ENCODE measurements at places on chromosomes 1 and 21.

GRCh38 chr1:168972225-168972624 is 134.3 kb upstream of the ATP1B1 start:
- DNase-seq, result no peak

DNA sequence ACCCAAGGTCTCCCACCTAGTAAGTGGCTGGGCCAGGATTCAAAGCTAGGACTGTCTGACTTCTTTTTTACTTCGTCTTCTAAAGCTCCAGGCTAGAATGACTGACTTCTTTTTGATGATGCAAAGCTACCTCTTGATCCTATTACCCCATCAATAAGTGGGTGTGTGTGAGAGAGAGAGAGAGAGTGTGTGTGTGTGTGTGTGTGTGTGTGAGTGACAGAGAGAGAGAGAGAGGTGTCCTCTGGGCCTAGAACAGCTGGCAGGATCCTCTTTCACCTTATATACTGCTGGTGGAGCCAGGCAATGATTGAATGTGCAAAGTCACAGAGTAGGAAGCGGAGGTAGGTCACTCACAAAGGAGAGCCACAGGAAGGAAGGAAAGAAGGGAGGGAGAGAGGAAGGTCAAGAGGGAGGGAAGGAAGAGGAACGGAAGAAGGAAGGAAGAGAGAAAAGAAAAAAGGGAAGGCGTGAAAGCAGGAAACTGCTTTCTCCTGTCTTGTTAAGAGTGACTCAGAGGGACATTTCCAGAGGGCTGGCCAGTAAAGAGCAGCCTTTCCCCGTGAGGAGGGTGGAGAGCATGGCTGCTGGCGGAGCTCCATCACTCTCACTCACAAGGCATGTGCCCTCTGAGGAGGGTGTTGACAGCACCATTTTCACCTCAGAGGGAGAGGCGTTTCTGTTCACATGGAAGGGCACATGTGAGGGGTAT is 68.9 kb downstream of the CDC7 start:
- no peak for DNase-seq

DNA sequence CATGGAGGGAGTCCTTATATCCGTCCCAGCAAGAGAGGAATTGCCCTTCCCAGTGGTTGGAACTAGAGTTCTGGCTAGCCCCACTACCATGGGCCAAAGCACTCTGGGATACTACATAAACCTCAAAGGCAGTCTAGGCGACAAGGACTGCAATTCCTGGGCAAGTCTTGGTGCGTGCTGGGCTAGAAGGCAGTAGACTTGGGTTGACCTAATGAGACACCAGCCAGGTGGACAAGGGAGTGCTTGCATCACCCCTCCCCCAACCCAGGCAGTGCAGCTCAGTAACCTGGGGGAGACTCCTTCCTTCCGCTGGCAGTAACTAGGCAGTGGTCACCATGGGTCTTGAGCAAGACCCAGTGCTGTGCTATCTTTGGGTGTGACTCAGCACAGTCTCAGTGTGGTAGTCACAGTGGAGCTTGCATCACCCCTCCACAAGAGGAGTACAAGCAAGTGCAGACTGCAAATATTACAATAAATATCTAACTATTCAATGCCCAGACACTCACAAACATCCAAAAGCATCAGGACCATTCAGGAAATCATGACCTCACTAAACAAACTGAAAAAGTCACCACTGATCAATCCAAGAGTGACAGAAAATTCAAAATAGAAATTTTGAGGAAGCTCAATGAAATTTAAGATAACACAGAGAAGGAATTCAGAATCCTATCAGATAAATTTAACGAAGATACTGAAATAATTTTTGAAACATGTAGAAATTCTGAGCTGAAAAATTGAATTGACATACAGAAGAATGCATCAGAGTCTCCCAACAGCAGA is 84.7 kb upstream of the LYPLAL1 start:
- DNase-seq, result no peak

DNA sequence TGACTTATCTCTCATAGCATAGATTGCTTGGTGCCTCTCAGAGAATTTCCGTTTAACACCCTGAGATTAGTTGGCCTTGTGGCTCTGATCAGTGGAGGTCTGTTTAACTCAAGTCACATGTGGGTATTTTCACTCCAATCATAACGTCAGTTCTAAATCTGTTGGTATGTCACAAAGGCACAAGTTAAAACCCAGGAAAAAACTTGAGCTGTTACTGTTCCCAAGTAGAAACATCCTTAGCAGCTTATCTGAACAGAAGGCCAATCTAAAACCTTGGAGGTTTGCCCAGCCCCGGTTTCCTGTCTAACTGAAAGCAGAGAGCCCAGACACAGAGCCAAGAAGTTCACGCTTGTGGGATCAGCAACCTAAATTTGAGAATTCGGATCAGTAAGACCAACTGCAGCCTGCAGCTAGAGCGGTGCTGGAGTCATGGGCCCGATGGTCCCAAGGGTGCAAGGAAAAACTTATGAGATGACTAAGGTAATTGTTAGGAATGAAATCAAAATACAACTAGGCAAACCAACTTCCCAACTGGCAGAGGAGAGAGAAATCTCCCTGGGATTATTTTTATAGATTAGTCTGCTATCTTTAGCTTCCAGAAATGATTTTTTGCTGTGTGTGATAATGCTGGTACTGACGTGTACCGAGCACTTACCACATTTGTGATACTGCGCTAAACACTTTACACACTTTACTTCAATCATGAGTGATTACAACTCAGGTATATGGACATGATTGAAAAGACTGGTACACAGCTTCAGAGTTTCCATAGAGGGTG is 90.2 kb upstream of the C1orf21 start:
- no peak for DNase-seq

DNA sequence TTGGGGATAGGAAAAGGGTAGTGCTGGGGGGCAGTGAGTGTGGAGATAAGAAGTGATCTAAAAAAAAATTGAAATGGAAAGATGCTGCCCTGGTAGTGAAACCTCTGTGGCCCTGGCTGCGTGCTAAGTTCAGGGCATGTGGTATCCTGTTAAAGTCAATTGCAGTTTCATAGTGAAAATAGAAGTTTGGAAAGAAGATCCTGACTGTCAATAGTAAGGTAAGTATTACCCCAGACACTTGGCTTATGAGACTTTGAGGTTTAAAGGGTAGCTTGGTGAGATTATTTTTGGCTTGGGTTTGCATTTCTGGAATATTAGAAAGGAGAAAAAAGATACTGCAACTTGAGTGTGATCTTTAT is 6.8 kb downstream of the ARID1A start:
- DNase-seq, result no peak

GRCh38 chr1:31704271-31705079 is 658 bp upstream of the COL16A1 start:
- peak; percentile 10 for DNase-seq

DNA sequence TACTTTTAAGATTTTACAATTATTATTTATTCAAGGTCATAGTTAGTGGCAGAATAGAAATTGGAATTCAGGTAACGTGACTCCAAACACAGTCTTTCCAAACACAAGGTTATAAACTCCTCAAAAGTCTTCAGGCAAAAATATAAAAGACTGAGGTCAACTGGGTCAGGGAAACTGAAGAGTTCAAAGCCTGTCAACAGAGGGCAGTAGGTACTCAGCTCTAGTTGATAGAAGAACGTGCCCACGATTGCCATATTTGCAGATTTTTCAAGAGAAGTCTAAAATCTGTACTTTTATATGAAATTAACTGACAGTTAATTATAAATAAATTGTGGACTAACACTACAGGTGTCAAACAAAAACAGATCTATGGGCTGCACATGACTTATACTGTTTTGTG is 135.0 kb downstream of the LHX4 start:
- DNase-seq, result no peak

DNA sequence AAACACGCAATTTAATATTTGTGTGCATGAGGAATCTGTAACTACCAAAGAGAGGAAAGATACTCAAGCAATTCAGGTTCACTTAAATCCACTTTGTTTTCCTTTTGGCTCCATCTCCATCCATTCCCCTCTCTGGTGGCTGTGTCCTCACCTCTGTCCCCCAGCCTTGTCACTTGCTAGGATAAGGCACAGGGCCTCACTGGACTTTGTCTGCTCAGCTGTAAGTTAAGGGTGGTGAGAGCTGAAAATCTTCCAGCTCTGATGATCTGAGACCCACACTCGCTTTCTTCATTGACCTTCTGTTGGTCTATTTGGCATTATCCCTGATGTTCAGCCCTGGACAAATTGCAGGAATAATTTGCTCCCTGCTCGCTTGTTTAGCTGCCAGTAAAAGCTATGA is 56.5 kb downstream of the RHOU start:
- no peak for DNase-seq

DNA sequence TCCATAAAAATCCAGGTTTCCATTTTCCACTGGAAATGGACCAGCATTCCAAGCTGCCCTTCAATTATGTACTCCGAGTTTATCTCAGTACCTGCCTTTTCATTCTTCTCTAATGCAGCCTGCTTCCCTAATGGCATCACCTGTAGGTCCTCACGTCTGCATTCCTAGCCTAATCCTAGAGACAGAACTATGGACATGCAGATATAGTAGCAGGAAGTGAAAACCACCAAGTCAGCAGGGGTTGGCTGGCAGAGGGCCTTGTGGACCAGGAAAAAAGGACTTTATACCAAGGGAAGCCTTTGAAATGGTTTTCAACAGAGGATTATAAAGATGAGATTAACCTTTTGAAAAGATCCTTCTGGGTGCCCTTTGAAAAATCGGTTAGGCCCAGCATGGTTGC is 135.7 kb upstream of the L1TD1 start:
- no peak for DNase-seq

DNA sequence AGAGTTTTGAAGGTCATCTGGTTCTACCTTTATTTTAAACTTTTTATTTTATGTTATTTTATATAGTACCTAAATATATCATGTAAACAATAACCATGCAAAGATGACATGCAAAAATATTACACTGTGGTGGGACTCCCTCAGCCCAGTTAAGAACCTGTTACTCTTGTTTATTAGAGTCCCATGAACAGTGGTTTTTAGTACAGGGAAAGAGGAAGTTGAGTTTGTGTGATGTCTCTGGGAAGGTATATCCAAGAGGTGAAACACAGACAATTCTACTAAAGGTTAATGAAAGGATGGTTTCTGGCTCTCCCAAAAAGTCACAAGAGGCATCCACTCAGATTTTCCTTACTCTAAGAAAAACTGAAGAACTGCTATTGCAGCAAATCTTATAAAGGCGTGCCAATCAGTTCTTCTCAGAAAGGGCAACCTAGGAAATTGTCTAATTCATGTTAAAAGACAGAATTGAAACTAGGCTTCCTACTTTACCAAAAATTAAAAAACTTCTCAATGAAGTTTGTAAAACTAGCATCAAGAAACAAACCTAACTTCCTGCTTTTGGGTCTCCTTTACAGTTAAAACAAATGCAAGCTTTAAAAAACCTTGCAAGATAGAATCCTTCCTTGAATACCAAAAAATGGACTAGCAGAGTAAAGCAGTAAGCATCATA is 19.9 kb downstream of the GFI1 start:
- DNase-seq, result no peak

- DNase-seq, result no peak
These were observed at the start of gene PLA2G4A for GRCh38 chr1:186828611-186829454. PLA2G4A (plus strand) TSS chr1:186828949; CDS start chr1:186854355, 25,406 bp downstream.

GRCh38 chr1:62271948-62272728 is 47.1 kb downstream of the KANK4 start:
- DNase-seq, result no peak

GRCh38 chr21:34615487-34615814 is 538 bp upstream of the RCAN1 start:
- no peak for DNase-seq

DNA sequence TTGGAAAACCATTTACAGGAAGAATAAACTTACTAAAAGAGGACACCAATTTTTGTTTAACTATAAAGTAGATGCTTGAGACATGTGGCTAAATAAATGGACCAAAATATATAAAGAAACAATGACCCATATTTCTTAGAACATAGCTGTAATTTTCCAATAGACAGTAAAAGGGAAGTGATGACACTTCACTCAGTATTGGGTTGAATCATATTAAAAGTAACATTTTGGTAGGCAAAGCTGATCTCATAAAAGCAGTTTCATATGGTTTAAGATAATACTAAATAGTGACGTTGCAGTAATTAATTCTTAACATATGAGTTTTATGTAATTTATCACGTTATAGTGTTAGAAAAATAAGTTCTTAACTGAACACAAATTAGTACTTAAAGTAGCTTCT is 308.9 kb upstream of the RUNX1 start:
- no peak for DNase-seq

DNA sequence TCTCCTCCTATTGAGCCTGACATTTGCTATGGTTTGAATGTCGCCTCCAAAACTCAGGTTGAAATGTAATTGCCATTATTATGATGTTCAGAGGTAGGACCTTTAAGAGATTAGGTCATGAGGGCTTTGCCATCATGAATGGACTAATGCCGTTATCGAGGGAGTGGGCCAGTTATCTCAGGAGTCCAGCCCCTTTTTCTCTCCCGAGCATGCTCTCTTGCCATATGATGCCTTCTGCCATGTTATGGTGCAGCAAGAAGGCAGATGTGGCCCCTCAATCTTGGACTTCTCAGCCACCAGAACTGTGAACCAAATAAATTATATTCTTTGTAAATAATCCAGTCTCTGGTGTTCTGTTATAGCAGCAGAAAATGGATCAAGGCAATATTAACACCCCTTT is 323.5 kb downstream of the RRAGC start:
- DNase-seq, result no peak

DNA sequence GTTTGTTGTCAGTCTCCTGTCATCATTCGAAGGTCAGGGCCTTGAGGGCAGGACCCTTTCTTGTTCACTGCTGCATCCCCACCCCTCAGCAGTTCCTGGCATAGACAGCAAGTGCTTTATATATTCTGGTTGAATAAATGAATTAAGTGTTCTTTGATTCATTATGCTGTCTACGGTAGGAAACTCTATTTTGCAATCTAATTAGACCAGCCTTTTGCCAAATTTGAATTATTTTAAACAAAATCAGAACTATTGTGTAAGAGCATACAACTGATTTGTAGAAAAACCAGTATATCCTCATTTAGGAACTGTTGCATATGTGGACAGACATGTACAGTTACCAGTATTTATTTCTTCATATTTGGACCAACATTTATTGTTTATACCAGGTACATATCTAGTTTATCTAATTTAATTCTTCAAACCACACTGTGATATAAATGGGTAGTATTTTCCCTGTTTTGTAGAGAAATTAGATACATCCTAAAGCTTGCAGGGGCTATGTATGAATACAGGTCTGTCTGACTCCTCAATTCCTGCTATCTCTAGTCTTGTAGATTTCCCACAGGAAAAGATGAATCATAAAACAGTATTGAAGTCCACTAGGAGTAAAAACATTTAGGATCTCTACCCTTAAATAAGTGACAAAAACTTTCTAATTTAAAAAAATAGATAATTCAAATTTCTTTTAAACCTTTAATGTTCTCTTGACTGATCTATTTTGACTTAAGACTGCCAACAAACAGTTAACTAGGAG is 10.4 kb downstream of the MGST3 start:
- no peak for DNase-seq

GRCh38 chr1:84450910-84451309 is 28.2 kb upstream of the RPF1 start:
- DNase-seq, result no peak

GRCh38 chr1:208083016-208083714 is 161.0 kb downstream of the PLXNA2 start:
- DNase-seq, result no peak

Data from COR-L47 (cell line).